ENCODE measurements at places on chromosomes 6 and 20.

- DNase-seq = no peak
Measured at GRCh38 chr6:138647006-138647405, 126.6 kb upstream of the CCDC28A start.

- DNase-seq = no peak
Measured at GRCh38 chr20:14919501-14920081, 582.2 kb upstream of the FLRT3 start.

GRCh38 chr6:111979633-111980032 is 74.3 kb upstream of the CCN6 start:
- no peak for DNase-seq

DNA sequence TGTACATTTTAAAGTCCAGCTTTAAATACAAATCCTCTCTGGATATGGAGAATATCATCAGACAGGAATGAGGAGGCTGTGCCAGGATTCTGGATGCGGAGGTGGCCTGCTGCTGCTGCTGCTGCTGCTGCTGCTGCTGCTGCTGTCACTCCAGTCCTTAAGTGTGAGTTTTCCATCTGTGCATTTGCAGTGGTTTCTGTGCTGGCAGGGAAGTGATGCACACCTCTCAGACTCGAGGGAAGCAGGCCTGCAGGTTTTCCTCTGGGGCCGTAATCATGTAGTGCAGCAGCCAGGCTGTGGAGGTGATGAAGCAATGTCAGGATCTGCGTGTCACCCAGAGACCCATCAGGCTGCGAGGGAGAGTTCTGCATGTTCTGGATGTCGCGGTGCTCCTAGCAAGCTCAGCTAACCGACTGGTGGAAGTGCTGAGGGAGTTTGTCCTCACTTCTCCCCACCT is 32.0 kb downstream of the CFAP61 start:
- no peak for DNase-seq

DNA sequence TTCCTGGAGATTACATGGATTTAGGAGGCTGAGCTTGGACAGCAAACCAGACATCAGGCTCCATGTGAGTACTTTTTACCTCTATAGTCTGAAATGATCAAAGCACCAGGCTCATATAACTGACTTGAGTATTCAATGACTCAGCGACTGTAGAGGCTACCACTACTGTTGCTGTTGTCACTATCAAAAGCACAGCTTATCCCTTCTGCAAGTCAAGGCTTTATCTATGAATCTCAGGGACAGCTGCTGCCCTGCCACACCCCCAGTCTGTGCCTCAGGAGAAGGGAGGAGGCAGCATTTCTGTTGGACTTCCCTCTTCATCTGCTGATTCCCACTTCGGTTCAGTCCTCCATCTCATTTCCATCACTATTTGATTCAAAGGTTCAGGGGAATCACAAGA is 80.5 kb upstream of the CNR1 start:
- no peak for DNase-seq

GRCh38 chr6:3766214-3766613 is 14.7 kb upstream of the PXDC1 start:
- no peak for DNase-seq
